ENCODE measurements at places on chromosomes 13 and 19. TPM values are rescaled to one million over a fixed set of nuclear protein-coding genes. Genes with fewer than 3 reads are reported as not detected.

DNA sequence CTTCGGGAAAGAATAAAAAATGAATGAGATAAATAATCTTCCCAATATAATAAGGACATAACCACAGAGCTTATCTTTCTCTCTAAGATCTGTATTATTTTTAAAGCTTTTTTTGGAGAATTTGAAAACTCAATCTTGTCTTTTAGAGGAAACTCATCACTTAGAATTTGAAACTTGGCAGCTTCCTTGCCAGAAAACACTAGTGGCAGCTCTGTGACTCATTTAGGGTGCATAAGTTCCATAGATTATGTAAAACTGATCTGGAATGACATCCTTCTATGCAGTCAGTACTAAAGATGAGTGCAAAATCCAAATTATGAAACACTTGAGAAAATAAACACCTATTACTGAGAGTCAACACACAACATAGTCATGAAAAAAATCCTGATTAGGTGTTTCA, 848.0 kb downstream of the DACH1 start:
- DNase-seq, result no peak

- DNase-seq, result no peak
Measured at GRCh38 chr13:80389073-80390038, 48.4 kb upstream of the SPRY2 start.

- DNase-seq, result peak; percentile 30
Measured at GRCh38 chr13:98582947-98583346, 6.0 kb upstream of the STK24 start.

DNA sequence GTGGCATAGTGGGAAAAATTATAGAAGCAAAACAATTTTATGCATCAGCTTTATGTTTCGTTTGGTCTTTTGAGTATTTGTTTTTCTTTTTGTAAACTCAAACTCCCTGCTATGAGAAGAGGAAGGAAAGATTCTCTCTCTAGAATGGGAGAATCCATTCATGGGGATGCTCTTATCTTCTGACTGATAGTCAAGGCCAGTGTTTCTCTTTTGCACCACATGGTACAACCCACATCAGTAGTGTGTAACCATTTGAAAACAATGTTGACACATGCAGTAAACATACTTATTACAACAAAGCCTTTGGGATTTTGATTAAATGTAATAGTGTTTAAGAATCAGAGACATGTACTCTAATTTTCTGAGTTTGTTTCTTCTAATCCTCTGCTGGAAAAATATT, 490.5 kb downstream of the MYO16 start:
- DNase-seq, result no peak

DNA sequence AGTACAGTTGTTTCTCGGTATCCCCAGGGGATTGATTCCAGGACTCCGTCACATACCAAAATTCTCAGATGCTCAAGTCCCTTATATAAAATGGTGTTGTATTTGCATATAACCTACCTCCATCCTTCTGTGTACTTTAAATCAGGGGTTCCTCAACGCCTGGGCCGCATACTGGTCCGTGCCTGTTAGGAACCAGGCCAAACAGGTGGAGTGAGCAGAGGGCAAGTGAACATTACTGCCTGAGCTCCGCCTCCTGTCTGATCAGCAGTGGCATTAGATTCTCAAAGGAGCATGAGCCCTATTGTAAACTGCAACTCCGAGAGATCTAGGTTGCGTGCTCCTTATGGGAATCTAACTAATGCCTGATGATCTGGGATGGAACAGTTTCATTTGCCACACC, 42.2 kb upstream of the KCTD4 start:
- no peak for DNase-seq

DNA sequence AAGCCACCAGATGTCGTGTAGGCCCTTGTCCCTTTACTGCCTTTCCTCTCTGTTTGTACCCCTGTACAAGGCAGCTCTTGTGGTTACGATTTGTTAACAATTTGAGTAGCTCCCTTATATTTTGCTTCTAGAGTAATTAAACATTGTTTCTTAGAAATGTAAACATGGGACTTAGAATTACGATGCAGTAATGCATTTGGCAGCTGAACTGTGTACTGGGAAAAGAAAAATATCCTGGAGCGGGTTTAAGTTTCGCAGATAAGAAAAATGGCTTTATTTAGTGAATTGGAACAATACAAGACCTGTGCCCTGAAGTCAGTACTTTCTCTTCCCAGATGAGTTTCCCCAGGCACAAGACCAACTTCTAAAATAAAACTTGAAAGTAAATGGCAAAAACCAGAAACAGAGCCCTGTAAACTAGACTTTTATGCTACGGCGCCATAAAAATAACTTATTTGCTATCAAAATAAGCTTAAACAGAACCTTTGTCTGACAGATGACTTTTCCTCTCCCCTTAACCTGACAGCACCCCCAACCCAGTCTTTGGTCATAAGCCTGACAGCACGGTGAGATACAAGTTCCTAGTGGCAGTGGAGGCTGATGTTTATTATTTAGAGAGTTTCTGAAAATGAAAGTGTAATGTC, 63.0 kb downstream of the LRCH1 start:
- peak; percentile 63 for DNase-seq

DNA sequence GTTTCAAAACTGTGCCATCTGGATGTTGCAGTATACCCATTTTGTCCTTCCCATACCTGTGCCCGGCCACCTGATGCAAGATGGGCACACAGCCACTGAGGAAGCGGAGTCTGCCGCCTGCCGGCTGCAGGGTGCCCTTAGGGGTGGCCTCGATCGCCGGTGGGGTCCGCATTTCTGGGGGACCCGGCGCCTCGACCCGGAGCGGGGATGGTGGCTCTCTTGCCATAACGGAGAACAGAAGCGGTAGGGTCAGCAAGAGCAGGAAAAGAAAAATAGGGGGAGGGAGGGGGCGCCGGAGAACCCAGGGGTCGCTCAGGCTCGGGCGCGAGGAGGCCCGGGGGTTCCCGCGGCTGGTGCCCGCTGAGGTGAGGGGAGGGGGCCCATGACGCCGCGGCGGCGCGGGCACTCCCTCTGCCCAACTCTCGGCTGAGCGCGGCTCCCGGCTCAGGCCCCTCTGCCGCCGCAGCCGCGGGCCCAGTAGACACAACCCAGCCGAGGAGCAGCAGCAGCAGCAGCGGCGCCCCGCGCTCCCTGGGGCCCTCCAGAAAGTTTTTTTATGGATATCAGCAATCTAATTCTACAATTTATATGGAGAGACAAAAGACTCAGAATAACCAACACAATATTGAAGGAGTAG, 13.8 kb upstream of the CYP4F2 start:
- no peak for DNase-seq

Gene ZSCAN4
- not detected for total RNA-seq

Gene LILRA1
- total RNA-seq, result 0.51 TPM

Gene ZNF66
- total RNA-seq, result 8.4 TPM

Gene KLF1
- 1.6 TPM for total RNA-seq

Gene CEACAM1
- 3.8 TPM for total RNA-seq

Gene ZNF417
- total RNA-seq, result 24.7 TPM

Gene ZNF229
- 12.3 TPM for total RNA-seq

Gene RNF225
- total RNA-seq, result not detected

Gene C19orf85
- not detected for total RNA-seq
